CD4-positive, alpha-beta T cell treated with Interleukin-10 for 1 hour (primary cell): ENCODE measurements at places on chromosomes 16 and 17.

- no peak for DNase-seq
Observed at GRCh38 chr17:74194682-74195081, 8.8 kb upstream of the RPL38 start.

GRCh38 chr17:50692448-50693035 is 15.2 kb downstream of the ANKRD40 start:
- DNase-seq, result no peak

DNA sequence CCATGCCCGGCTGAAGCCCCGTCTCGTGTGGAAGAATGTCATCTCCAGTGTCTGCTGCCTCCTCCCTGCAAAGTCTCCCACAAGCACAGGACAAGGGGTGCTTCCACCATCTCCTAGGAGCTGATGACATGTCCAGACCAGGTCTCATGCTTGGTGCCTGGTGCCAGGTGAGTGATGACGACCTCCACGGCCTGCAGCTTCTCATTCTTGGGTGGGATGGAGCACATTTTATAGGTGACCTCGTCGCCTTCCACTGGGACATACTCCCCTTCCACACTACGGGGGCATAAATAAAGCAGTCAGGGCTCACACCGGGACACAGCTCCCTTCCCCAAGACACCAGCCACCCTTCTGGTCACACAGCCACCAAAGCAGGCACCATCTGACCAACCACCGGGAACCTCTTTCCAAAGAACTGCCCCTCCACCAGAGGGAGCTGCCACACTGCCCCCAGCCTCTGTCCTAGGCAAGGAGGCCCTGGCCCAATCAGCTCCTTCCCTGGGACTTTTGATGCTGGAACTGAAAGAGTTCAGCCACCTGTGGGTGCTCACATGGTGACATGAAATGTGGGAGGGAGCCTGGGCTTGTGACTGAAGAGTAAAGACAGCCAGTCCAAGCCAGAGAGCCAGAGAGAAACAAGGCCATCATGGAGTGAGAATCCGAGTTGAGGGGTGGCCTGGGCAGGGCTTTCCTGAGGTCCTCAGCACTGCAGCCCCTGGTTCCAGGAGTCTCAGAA is 13.6 kb downstream of the CARHSP1 start:
- no peak for DNase-seq

DNA sequence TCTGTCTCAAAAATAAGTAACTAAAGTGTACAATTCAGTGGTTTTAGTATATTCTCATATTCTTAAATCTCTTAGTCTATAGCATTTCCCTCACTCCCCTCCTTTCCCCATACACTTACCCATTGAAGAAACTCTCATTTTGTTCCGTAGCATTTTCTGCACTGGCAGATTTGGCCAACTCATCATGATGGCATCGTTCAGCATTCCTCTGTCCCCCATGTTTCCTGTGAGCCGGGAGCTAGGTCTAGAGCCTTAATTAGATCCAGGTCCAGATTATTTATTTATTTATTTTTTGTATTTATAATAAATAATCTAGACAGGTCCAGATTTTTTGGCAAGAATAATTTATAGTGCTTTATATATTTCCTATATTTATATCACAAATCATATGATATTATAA is 31.0 kb downstream of the HEATR3 start:
- no peak for DNase-seq

DNA sequence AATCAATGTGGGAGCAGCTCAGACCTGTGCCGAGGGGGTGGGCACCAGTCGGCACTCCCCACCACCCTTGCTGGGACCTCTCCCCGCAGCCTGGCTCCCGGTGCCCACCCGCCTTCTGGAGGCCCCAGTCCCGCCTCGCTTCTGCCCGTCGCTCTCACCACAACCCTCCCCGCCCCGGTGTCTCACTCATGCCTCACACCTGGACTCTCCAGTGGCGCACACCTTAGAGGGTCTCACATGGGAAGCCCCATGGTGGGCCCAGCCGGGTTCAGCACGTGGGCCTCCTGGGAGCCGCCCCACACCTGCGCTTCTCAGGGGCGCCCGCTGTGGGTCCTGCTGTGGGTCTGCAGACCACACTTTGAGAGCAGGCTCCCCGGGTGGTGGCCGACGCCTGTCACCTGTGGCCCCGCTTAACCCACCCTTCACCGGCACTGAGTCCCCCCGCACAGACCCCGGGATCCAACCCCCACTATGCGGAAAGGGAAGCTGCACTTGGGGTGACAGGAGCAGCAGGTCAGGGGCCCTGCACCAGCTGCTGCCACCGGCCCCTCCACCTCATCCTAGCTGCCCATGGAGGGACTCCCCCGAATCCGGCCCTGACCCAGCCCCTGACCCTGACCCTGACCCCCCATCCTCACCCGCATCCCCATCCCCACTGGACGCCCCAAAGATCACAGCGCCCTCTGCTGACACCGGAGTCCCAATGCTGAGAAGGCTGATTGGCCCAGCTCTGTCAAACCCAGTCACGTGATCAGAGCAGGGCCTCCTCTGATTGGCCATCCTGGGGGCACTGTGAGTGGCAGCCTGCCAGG is 27.4 kb upstream of the SLC38A10 start:
- peak; percentile 51 for DNase-seq

DNA sequence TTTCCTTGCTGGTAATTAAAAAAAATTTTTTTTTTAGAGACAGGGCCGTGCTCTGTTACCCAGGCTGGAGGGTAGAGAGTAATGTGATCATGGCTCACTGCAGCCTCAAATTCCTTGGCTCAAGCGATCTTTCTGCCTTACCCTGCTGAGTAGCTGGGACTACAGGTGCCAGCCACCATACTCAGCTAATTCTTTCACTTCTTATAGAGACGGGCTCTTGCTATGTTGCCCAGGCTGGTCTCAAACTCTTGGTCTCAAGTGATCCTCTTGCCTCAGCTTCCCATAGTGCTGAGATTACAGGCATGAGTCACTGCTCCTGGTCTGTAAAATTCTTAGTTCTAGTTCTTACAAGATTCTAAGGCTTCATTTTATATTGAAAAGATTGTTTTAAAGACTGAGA is 11.1 kb downstream of the SMIM36 start:
- no peak for DNase-seq

GRCh38 chr17:39845052-39845846 is 18.9 kb downstream of the IKZF3 start:
- no peak for DNase-seq

DNA sequence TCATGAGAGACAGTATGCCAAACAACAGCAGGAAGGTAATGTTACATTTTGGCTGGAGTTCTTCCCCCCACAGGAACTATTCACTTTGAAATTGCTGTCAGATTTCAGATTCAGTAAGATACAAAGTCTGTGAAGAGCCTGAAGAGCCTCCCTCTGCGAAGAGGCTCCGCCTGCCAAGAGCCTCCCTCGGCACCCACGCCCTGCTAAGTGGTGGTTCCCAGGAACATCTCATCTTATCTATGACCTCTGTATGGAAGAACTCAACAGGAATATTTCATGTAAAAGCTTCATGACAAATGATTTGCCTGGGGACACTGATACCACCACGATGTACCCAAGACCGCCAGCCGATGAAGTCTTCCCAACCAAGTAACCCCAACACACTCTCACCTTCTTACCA is 3.2 kb downstream of the ZC3H7A start:
- DNase-seq, result no peak
